ENCODE measurements at places on chromosomes 12 and 14.

DNA sequence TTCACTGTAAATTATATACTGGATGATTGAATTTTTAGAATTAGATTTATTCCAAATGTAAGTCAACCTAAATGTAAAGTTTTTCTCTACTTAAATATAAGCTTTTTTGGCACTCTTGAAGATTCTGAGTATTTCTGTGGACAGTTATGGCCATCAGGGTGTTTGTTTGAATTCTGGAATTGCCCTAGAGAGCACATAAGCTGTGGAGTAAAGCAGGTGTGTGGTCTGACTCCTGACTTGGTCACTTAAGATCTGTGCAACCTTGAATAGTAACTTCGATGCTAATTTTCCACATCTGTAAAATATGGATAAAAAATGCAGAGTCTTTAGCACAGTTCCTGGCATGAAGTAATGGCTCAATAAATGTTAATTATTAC, 64.4 kb downstream of the FUT8 start:
- DNase-seq = no peak

DNA sequence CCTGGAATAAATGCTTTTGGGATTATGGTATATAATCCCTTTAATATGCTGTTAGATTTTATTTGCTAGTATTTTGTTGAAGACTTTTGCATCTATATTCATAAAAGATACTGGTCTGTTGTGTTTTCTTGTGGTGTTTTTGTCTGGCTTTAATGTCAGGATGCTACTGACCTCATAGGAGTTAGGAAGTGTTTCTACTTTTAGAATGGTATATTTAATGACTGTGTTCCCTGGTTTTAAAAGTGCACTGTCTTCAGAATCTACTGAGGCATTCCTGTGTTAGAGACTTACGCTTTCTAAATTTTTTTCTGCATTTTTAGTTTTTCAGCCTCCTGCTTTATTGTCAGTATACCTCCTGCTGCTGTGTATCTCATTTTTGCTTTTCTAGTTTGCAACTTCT, 51.6 kb downstream of the ARHGAP5 start:
- no peak for DNase-seq

DNA sequence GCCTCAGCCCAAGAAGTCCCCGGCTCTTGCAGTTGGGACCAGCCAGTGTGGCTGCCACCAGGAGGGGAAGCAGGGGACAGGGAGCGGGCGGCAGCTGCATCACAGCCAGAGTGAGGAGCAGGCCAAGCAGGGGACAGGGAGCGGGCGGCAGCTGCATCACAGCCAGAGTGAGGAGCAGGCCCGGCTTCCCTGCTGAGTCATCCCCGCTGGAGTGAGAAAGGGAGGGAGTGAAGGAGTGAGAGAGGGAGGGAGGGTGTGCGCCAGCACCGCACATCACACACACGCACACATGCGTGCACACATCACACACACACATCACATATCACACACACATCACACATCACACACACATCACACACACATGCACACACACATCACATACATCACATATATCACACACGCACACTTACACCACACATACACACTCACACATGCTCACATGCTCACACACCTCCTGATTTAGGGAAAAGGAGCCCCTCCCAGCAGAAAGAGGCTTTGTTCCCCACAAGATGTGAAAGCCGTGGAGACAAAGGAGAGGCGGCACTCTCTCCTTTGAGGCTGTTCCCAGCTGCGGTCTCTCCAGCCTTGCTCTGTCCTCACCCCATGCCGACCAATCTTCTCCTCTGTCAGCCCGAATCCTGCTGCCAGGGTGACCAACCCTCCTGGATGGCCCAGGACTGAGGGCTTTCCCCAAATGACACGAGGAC, 16.7 kb upstream of the ZDHHC22 start:
- DNase-seq = no peak

DNA sequence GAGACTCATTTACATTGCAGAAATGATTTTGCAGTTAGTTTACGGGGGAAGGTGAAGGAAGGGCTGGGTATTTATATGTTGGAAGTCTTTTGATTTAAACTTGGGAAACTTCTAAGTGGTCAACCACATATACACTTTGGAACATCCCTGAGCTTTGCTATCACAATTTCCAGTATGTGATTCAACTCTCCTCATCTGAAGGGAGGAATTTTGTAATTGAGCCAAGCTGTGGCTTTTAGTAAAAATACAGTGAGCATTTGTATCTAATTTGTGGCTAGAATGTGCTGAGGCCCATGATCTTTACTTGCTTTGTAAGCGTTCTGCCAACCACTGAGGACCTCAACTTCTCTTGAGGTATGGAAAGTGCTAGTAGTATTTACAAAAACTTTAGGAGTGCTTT, 235.0 kb upstream of the PDZRN4 start:
- DNase-seq = no peak

DNA sequence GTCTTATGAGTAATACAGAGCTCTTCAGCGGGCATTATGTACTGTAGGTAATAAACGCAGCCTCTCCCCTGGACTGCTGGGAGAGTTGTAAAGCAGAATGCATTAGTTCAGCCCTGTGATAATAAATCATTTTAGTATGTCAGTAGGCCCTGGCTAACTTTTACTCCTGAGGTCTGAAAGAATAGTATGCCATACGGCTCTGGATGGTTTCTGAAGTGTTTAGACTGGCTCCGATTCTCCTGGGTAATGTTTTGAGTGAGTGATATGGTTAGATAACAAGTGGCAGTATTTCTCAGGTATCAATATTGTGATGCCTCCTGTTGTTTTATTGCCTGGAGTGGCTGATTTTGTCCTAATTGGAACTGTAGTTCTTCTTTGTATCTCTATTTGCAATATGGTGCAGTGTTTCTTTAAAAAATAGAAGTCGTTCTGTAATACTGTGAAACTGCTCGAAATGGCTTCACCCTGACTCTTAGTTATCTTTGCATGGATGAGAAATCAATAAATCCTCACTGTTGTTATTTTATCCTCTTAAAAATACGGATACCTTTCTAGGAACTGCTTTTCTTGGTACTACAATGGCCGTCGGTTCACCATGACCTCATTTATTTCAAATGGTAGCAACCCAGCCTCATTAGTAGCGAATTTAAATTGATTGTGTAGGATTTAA, 100.2 kb downstream of the PDZRN4 start:
- DNase-seq = no peak

GRCh38 chr14:55070981-55071411, 19.5 kb downstream of the MAPK1IP1L start:
- no peak for DNase-seq

DNA sequence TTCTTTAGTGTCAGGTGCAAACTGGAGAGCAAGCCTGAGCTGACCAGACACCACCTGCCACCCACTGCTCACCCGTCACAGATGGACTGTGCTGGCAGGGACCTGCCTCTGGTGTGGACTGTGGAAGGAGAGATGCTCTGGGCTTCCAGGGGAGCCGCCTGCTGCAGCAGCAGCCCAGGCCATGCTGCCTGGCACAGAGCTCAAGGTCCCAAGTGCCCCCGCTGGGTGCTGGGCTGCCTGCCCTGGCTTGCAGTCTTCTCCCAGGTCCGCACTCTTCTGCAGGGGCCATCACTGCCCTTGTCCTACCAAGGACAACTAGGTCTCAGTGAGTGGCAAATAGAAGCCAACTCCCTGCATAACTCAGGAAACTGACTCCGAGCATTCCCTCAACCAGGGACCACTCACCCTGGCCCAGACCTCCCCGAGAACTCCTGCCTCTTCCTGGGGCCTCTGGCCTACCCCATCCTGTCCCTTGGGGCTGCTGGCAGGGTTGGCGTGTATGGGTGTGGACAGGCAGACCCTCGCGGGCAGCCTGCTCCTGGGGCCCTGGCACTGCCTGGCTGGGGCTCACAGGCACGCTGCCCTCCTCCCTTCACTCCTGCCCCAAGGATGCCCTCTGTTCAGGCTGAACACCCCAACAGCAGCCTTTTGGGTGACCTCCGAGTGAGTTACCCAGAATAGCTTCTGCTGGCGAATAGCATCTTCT, 9.3 kb downstream of the AMN start:
- no peak for DNase-seq

DNA sequence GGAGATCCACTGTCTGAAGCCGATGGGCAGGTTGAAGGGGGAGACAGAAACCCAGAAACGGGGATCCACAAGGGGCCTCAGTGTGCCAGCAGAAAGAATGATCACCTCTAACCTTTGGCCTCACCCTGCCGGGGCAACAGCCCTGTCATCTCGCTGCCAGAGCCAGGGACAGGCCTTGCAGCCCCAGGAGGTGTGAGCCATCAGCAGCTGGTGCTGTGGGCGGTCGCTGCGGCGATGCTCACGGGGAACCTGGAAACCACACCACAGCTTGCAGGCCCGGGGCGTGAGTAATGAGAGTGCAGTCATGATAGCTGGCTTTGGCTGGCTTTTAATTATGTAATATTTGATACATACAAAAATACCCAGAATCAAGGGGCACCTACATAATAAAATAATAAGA, 4.7 kb upstream of the TTC7B start:
- DNase-seq = peak; percentile 63

- DNase-seq = no peak
Observed at GRCh38 chr12:13192719-13193118, 3.8 kb upstream of the EMP1 start.

DNA sequence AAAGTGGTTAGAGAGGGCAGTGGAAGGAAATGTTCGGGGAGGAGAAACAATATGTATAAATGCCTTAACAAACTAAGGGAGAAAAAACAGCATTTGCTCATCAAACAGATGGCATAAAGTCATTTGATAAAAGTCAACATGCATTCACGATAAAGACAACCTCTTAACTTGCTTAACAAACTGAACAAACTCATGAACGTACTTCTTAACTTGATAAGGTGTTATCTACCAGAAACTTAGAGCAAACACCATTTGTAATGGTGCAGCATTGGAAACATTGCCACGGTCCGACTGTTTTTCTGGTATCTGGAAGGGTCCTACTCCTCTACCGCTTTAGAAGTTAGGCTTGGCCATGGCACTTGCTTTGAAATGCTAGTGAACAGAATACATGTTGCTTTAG, 4.2 kb upstream of the RPS6KL1 start:
- no peak for DNase-seq

DNA sequence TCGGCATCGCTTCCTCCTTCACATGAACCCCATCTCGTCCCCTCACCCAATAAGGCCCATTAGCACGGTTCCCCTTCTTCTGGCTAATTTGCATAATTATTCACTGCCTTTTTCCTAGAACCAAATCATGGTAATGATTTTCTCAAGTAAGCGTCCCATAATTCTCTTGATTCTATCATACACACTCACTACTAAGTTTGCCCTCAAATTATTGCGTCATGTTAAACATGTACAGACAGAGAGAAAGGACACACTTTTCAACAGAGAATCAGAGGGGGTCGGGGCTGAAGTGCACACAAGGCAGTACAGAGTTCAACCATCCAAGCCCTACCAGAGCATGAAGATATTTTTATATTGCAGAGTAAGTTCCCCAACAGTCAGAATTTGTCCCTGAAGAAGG, 256.6 kb downstream of the FOXN3 start:
- DNase-seq = no peak

Measured in GM20000 (cell line).